Activated CD4-positive, alpha-beta T cell treated with anti-CD3 and anti-CD28 coated beads for 4 hours (primary cell): ENCODE measurements at places on chromosomes 16 and 17.

DNA sequence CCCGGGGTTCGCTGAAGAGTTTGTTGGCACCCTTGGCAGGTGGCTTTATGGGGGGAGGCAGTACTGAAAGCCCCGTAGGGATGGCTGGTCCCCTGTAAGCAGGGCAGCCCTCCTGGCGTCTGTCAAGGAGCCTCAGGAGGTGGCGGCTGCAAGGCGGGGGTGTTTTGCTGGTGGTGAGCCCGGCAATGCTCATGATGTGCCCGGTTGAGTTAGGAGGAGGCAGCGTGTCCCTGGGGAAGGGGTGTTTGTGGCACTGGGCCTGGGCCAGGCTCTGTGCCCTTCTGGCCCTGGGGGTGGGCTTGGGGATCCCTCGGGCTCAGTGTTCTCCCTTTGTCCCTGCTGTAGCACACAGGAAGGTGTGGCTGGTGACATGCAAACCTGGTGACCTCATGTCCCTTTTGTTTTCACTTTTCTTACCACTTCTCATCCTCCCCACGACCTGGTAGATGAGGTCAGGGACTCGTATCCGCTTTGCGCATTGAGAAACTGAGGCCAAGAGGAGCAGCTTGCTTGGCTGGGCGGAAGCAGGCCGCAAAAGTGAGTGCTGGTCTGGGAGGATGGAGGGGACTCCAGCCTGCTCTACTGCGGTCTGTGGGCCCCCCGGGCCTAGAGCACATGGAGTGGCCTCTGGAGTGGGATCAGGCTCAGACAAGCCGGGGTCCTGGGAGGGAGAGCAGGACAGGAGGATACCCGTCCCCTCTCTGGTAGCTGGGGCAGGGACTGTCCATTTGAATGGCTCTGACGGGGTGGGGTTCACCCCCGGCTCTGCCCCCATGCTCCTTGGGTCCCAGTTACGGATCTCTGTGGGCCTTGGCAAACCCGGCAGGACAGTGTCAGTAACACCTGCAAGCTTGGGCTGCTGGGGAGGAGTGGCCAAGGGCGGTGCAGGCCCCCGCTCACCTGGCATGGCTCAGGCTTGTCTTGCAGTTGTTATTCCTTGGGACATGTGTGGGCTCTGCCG is 2.2 kb downstream of the SNN start:
- no peak for DNase-seq

GRCh38 chr17:53571342-53571741 is 251.4 kb upstream of the KIF2B start:
- DNase-seq, result no peak

DNA sequence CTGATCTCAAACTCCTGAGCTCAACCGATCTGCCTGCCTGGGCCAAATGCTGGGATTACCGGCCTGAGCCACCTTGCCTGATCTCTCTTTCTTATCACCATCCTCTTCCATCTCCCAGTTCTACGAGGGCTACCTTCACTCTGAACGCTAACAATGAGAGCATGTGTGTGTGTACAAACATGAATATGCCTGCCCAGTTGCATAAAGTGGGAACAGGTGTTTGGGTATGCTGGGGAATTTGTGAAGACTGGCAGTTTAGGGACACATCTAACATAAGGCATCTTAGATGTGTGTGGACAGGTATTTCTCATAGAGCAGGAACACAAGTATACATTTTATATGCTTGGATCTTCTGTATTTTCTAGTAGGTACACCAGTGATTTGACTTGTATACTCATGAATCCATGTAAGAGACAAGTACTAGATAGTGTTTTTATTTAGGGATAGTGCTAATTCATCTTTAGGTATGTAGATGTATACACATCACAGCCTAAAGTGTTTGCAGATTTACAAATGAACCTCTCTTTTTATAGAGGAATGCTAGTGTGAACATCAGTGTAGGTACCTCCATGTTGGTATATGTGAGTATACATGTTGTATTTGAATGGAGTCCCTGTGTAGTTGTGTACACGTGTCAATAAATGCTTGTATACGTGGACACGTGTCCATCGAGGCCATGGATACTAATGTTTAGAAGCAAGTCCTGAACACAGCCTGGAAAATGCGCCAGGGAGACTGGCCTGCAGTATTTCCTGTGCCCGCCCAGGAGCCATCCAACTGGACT is 1.2 kb upstream of the DLX4 start:
- no peak for DNase-seq

DNA sequence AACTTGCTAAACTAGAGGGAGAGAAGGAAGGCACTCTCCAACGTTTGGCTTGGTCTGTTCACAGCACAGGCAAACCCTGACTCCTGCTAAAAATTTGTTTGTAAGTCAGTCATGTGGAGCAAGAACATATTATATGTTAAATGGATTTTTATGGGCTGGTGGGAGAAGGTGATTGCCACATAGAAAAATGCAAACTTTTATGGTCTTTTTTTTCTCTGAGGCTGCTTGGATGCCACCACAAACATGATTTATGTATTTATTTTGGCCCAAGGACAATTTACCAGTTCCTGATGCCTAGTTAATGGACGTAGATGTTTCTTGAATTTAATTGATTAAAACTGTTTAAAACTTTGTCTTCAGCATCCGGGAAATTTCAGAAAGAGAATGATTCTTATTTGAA is 274.2 kb upstream of the MYOCD start:
- no peak for DNase-seq

GRCh38 chr17:37706446-37706845 is 38.4 kb downstream of the HNF1B start:
- DNase-seq, result no peak

DNA sequence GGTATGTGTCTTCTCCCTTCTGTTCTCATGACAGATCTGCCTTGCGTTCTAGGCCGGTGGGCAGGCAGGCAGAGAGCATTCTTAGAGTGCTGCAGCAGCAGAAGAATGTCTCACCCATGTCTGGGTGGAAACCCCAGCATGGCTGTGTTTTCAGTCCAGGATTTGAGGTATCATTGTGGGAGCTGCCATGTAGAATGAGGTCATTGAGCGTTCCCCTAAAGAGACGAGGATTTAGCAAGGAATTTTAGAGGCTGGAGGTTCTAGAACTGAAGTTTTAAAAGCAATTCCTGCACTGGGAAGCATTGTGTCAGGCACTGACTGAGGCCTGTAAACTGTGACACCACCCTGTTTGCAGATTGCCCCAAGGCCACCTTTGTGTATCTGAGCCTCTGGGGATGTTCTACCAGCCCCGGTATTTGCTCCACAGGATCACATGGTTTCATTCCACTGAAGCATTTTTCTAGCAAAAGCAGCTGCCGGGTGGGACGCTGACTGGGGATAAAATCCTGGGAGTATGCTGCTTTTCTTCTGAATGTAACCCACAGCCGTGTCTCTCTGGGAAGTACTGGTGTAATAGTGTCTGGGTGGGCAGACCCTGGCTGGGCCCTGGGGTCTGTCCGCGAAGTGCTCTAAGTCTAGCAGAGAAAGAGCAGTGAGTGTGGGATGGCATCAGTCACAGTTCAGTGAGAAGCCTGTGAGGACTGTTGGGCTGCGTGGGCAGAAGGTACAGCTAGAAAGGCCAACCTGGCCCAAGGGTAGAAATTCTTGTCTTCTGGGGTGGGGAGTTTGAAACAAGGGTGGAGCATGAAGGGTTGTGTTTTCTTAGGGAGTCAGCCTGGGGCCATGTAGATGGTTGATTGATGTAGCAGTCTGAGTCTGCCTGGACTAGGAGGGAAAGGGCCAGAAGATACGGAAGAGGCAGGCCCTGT is 30.2 kb downstream of the PLCD3 start:
- no peak for DNase-seq

GRCh38 chr16:17026600-17027242 is 444.0 kb downstream of the XYLT1 start:
- no peak for DNase-seq

GRCh38 chr17:64968652-64969501 is 49.6 kb upstream of the LRRC37A3 start:
- no peak for DNase-seq

GRCh38 chr16:58363746-58364393 is 28.4 kb upstream of the GINS3 start:
- DNase-seq, result no peak

- no peak for DNase-seq
Measured at GRCh38 chr17:19359151-19359550, 3.4 kb downstream of the B9D1 start.

DNA sequence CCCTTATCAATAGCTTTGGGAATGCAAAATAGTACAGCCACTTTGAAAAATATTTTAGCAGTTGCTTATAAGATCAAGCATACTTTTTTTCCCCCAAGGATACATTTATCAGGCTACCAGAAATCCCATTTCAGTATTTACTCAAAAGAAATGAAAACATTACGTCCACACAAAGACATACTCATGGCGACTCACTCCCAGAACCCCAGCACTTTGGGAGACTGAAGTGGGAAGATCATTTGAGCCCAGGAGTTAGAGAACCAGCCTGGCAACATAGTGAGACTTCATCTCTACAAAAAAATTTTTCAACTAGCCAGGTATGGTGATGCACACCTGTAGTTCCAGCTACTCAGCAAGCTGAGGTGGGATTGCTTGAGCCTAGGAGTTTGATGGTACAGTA is 5.9 kb downstream of the SKA2 start:
- DNase-seq, result no peak

DNA sequence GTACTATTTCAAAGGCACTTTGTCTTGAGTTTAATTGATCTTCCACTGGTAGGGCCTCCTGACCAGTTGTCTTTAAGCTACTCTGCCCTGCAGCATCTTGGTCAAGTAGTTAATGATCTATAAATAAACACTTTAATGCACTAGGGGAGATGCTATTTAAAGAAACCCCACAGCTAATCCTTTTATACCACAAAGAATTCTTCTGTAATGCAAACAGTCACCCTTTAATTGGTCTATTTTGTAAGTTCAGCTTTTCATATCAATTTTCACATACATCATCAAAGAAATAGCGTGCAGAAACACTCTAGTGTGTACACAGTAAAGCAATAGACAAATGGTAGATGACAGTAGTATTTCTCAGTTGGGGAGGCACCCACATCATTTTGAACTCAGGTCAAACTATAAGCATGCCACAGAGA is 70.3 kb downstream of the PMP22 start:
- no peak for DNase-seq

DNA sequence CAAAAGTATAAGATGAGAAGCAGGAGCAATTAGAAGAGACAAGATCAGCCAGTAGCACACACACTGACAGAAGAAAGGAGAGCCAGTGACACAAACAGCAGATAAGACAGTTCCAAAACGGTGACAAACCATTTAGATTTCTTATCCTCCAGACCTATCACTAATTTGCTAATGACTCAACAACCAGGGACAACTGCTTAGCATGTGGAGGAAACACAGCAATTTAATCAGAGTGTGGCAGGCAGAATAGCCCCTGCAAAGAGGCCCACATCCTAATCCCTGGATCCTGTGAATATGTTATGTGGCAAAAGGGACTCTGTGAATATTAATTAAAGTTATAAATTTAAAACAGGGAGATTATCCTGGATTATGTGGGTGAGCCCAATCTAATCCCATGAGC is 81.1 kb downstream of the CACNG1 start:
- no peak for DNase-seq

GRCh38 chr16:88600539-88600896 is 30.3 kb downstream of the ZC3H18 start:
- no peak for DNase-seq

GRCh38 chr16:48895142-48895541 is 285.2 kb upstream of the N4BP1 start:
- DNase-seq, result no peak

- no peak for DNase-seq
Measured at GRCh38 chr17:4836221-4836620, 3.1 kb downstream of the MINK1 start.

DNA sequence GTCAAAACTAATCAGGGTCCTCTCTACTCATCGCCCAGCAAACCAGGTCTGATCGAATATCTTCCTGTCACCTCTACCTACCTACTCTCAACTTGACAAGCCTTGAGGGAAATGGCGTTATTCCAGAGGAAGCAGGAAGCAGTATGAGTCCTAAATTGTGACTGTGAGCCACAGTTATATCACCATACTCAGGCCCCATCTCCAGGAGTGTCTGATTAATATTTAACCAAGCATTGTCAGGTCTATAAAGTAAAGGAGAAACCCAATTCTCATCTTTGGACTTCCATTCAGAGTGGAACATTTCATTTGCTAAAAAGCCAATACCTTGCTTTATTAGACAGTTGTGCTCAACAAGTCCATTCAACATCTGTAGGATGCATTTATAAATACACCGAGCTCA is 17.8 kb upstream of the CLEC3A start:
- DNase-seq, result no peak

DNA sequence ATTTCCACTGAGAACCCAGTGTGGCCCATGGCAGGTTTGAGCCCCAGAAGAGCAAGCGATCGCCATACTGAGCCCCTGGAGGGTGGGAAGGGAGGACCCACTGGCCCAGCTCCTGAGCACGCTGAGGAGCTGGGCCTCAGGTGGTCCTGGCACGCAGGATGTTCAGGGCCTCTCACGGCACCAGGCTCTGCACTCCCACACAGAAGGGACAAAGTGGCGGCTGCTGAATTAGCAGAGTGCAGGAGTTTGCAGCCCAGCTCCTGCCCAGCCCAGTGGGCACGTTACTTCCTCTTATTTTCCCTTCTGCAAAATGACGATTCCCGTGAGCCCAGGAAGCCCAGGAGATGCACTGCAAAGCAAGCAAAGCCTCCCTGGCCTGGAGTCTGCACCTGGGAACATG is 42.3 kb upstream of the MTSS2 start:
- no peak for DNase-seq

- no peak for DNase-seq
Measured at GRCh38 chr16:51134269-51134812, 16.7 kb downstream of the SALL1 start.

- peak; percentile 76 for DNase-seq
Measured at GRCh38 chr17:41648411-41649195, 24.2 kb upstream of the KRT17 start.

DNA sequence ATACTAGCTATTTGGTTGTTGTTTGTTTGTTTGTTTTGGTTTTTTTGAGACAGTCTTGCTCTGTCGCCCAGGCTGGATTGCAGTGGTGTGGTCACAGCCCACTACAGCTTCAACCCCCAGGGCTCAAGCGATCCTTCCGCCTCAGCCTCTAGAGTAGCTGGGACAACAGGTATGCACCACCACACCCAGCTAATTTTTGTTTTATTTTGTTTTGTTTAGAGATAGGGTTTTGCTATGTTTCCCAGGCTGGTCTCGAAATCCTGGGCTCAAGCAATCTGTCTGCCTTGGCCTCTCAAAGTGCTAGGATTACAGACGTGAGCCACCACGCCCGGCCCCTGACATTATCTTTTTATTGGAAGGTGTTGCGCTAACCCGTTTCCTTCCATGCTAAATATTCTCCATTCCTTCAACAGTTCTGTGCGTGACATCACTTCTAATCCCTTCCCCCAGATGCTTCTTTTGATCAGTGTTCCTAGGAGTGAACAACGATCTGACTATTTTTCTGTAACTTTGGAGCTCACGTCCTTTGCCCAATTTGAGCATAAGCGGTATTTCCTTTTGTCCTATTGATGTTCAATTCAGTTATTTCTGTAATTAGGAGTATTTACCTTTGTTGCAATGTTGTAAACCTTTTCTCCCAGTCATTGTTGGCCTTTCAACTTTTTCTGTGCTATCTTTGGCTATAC is 30.2 kb upstream of the EMP2 start:
- no peak for DNase-seq

DNA sequence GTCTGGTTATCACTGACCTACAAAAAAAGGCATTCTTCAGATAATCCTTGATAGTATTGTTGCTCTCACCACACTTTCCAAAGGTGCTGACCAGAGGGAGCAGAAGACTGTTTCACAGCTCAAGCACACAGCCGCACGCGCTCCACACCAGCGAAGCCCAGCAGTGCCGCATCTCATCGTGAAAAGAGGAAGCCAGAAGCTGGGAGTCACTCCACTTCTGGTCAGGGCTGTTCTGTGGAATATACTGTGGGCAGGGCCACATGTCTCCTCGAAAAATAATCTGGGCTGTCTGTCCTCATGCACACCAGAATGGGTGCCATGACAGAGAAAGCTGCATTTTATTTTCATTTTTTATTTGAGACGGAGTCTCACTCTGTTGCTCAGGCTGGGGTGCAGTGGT is 7.3 kb upstream of the PRSS36 start:
- no peak for DNase-seq
